ENCODE measurements at places on chromosomes 13 and 19.

GRCh38 chr13:24216176-24216575 lies 55.7 kb downstream of the SPATA13 start:
- no peak for DNase-seq

DNA sequence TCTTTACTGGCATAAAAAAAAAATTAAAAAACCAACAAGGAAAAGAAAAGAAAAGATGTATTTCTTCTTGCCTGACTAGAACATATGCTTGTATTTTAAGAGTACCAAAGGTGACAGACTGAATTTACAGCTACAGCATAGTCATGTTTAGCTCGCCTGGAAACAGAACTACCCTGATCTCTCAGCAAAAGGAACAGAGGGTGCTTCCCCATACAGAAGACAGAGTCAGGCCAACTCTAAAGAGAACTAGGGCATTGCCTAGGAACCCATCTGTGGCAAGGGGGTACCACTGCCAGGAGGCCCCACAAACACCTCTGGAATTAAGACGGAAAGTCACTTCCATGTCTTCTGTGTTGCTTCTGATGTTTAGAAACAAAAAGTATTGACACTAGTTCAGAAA lies 252.1 kb upstream of the STARD13 start:
- no peak for DNase-seq

DNA sequence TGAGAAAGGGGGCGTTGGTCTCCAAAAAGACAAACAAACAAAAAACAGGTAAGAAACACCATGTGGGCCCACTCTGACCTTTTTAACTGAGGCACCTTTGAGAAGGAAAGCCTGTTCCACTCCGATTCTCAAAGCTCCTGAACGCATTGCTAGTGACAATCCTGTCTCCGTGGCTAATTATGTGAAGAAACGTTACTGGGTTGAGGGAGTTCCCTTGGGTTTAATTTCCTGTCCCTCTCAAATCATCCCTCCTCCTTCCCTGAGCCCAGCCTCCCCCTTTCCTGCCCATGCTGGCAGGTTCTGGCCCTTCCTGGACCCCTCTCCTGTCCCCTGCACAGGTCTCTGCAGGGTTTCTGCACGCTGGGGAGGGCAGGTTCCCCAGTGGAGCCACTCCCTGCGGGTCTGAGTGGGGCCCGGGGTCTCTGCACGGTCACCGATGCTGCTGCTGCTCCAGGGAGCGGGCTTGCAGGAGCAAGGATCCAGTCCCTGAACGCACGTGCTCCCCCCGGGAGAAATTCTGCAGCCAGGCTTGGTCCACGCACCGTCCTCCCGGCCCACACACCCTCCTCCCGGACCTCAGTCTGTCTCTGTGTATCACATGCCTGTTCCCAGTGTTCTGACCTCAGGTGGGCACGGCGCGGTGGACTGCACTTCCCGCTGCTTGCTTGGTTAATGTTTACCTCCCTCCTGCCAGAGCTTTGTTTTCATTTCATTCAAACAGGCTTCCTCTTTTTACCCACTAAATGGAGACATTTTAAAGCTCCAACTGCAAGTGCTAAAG lies 76.4 kb upstream of the MCF2L start:
- no peak for DNase-seq

- DNase-seq, result no peak
Observed at GRCh38 chr13:40637643-40638042, 28.8 kb downstream of the FOXO1 start.

DNA sequence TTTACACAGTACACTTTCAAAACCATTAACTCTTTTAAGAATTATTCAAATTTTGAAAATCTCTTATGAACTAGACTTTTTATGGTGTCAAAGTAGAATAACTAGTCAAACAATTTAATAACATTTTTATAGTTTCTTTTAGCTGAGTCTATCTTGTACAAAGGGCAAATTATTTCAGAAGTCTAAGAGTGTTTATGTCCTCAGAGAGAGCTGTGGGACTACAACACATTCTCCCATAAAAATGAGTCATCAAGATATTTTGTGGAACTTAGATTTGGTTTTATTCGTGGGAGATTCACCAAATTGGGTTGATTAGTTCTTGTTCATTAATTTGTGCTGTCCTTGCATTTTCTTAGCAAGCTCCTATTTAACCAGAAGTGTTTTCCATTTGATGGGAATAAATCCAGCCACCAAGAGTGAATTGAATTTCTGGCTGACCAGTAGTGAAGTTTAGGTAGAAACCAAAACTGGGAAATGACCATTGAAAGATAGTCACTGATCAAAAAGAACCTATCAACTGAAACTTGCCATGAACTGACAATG lies 291.0 kb downstream of the DLEU7 start:
- DNase-seq, result no peak

DNA sequence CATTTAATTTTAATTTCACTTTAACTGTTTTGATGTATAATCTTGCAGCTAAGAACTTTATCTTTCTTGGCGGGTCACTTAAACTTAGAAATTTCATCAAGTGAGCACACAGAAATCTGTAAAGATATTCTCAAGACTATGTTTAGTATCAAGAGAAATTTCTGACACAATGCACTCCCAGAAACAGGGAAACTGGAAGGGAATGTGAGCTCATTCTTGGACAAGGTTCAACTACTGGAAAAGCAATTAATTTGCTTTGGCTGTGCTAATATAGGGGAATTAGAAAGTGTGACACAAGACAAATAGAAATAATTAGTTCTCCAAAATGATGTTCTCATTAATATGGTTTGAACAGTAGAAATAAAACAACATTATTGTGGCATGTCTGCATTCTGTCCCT lies 402.3 kb downstream of the DACH1 start:
- no peak for DNase-seq

GRCh38 chr13:41637586-41637985 lies 180.2 kb downstream of the RGCC start:
- DNase-seq, result no peak

DNA sequence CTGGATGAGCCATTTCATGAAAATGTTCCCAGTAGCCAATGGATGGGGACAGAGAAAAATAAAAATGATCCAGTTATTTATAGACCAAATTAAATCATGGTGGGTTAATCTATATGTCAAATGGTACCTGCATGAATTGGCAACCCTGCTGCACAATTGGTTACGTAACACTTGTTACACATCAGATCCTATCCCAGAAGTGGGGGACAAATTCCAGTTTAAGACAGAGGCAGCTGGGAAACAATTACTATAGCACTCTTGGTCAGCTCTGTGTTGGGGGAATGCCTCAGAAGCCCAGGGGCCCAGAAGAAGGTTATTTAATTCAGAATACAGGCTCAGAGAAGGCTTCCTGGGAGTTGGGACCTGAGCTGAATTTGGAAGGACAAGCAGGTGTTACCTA lies 81.1 kb upstream of the FLT1 start:
- DNase-seq, result no peak

DNA sequence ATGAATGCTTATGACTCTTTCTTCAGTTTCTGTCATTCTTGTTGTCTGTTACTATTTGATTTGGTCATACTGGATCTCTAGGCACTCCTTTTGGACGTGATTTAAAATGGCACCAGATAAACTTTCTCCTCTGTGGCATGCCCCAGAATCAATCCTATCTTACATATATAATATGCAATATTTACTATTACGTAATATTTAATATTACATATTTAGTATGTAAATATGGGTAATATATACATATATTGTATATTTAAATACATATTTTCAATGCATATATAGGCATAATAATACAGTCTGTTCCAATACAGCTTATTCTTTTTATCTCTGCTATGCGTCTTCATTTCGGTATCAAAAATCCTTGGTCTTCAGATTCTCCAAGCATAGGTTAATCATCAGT lies 104.4 kb upstream of the PRR20A start:
- no peak for DNase-seq

DNA sequence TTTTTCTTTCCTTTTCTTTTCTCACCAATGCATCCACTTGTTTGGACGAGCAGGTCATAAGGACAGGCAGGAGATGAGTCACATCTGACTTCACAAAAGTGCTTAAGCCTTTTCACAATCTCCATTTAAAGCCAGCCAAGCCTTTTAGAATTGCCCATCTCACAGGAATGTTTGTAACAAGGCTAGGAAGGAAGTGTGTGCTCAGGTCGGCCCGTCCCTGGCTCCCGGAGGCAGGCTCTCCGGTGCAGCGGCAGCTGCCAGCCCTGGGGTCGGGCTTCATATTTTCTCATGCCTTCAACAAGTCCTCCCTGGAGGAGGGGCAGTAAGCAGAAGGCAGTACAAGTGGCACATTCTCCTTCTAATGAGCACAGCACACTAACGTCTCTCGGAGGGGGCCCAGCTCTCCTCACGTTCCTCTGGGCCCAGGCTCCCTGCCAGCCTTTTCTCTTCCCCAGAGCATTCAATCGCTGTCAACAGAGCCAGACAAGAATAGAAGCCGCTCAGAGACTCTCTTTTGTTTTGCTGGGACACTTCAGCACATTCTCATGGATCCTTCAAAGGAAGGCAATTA lies 180.5 kb downstream of the COL4A1 start:
- DNase-seq, result no peak

GRCh38 chr19:13430790-13431582 lies 75.3 kb downstream of the CACNA1A start:
- DNase-seq, result no peak

DNA sequence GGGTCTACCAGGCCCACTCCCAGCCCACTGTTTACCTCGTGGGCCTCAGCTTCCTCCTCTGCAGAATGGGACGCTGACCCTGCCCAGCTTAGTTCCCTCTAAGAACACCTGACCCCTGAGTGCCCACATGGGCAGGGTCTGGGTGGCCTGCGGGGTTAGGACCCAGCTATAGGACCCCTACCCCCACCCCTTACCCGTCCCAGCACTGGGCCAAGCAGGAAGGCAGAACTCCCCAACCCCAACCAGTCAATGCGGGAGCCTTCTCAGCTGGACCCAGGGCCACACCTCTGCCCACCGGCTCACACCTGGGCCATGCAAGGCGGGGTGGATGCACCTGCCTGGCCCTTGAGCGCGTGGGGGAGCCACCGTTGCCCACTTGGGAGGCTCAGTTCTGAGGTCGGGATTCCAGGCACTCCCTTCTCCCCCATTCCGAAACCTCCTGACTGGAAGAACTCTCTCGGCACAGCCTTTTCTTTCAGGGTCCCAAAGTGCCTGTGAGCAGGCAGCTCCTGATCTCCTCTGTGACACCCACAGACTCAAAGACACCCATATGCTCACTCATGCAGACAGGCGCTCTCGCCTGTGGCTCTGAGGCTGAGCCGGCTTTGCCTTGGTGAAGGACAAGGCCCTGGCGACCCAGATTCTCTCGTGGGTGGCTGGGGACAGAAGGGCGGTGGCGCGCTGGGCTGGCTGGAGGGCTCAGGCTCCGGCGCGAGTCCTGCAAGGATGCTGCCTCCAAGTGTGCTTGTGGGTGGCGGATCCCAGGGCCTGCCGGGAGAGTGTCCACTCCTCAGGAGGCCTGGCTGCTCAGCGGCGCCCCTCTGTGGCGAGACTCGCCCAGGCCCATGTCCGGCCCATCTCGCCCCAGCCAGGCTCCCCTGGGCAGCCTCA lies 27.9 kb upstream of the PARP4 start:
- DNase-seq, result no peak

GRCh38 chr13:29621051-29621800 lies 25.7 kb upstream of the SLC7A1 start:
- no peak for DNase-seq

GRCh38 chr19:45508861-45509691 lies 1.8 kb downstream of the VASP start:
- no peak for DNase-seq

DNA sequence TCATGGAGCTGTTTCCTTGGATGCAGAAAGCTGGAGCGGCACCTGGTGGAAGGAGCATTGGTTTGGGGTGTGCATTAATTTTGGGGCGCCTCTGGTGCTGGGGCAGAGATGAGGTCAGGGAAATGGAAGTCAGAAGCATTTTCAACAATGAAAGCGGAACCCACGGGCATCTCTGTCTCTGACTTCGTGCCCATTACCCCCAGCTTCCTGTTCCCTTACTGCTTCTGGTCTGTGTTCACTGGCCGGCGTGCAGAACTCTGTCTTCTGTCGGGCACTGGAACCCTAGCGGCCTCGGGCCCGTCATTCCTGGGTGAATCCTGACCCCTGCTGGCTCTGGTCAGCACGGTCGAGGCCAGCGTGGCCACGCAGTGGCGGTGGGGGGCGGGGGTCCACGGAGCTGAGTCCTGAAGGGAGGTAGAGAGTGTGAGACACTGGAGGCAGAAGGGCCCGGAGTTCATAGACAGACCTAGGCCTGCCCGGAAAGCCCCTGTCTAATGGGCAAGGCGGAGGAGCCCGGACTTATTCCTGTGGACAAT lies 7.9 kb upstream of the LINGO3 start:
- no peak for DNase-seq

DNA sequence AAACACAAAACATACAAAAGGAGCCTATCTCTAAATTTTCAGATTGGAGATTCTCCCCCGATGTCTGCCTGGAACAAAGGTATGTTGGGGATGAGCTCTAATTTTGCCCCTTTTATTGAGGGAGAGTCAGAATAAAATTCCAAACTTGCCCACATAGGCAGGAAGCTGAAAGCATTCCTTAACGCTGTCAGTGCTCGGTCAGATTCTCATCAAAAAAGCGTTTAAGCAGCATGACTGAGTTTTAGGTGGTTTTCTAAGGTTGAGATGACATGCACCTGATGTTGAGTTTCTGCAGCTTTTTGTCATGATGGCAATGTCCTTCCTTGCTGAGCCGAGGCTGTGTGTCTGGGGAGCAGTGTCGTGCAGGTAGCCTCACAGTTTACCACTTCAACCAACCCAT lies 48.4 kb upstream of the MEDAG start:
- no peak for DNase-seq

GRCh38 chr13:49046002-49046401 lies 70.3 kb downstream of the FNDC3A start:
- no peak for DNase-seq

DNA sequence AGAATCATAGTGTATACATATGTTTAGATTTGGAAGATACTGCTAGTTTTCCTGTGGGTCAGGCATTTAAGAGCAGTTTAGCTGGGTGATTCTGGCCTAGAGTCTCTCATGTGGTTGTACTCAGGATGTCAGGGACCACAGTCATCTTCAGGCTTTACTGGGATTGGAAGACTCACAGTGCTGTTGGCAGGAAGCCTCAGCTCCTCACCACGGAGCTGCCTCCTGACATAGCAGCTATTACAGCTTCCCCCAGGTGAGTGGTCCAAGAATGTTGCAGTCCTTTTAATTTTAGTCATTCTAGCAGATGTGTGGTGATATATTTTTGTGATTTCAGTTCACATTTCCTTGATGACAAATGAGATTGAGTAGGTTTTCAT lies 16.9 kb upstream of the GPR18 start:
- peak; percentile 16 for DNase-seq

GRCh38 chr13:44304433-44304725 lies 69.2 kb upstream of the SERP2 start:
- no peak for DNase-seq

DNA sequence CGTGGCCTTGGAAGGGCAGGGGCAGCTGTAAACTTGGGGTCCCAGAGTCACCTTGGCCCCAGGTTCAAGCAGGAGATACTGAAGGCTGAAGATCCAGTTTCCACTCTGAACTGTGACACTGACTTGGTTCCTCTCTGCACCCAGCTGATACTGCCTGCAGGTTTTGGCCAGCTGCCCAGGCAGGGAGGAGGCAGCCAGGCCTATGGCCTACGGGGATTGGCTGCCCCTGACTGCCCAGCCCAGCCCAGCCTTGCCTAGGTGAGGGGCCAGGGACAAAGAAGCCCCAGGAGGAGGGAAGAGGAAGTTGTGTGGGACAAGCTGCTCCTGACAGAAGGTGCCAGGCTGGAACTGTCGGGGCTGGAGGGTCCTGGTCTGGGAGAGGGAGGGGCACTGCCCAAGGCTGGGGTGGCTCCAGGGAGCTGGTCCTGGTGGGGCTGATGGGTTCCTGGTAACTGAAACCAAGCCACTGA lies 51.7 kb upstream of the CYP4F8 start:
- DNase-seq, result no peak

Data from activated CD8-positive, alpha-beta memory T cell treated with anti-CD3 and anti-CD28 coated beads for 4 hours (primary cell).